Mesendoderm (in vitro differentiated cells): ENCODE measurements at places on chromosomes 1 and 21.

GRCh38 chr21:45378258-45378966, 26.6 kb upstream of the COL18A1 start:
- peak; percentile 76 for DNase-seq

- DNase-seq, result peak; percentile 72
These were observed 26.7 kb upstream of the RPTN start for GRCh38 chr1:152185544-152186391.

- no peak for DNase-seq
These were observed 600.5 kb downstream of the LTN1 start for GRCh38 chr21:28391938-28392849.

DNA sequence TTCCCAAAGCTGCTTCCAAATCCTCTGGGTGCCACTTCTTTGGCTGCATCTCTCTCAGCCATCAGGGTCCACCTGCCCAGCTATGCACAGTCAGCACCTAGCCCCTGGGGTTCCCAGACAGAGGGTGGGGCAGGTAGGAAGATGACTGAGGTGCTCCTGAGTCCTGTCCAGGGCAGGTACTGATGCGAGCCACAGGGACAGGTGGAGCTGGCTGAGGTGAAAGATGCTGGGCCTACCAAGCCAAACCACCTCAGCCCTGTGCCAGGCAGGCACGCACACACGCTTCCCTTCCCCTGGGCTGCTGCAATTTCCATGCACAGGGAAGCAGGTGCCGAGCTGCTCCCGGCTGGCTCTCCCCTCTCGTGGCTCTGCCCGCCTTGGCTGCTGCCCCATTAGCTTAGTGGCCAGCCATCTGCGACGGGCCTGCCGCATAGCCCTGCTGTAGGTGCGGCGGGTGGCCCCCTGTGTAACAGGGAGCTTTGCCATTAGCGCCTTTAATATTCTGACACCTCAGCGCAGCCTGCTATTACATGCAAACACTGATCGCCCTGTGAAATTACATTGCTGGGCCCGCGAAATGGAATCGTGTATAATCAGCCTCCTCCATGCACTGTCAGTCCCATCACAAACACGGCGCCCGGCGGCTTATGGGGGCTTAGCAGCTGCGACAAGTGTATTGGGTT, 38.9 kb downstream of the DMAP1 start:
- no peak for DNase-seq

- DNase-seq, result no peak
These were observed 4.5 kb upstream of the ANKRD13C start for GRCh38 chr1:70358921-70359564.

GRCh38 chr1:205916541-205916940, 26.7 kb downstream of the SLC26A9 start:
- DNase-seq, result no peak

- no peak for DNase-seq
These were observed 33.7 kb upstream of the IFI44L start for GRCh38 chr1:78586572-78586971.
